ENCODE measurements at places on chromosomes 7 and 10. TPM values are rescaled to one million over a fixed set of nuclear protein-coding genes. Genes with fewer than 3 reads are reported as not detected.

DNA sequence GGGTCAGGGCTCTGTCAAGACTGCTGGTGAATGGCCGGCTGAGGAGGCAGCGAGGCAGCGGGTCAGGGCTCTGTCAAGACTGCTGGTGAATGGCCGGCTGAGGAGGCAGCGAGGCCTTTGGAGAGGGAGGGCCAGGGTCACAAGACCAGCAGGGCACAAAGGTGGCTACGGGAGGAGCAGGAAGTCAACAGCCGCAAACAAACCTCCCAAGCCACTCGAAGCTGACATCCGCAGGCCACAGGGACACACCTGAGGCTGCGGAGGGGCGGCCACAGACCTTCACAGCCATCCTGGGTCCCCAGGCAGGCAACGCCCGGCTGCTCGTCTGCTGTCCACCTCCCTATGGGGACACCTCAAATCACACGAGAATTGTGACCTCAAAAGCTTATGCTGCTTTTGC lies 8.9 kb upstream of the GPER1 start:
- no peak for DNase-seq

Gene AGMO
- total RNA-seq = 0.27 TPM

- DNase-seq = no peak
Measured at GRCh38 chr7:105261689-105262088, 127.0 kb downstream of the SRPK2 start.

Gene AKR1C8
- total RNA-seq = not detected

Gene CLEC2L
- total RNA-seq = not detected

DNA sequence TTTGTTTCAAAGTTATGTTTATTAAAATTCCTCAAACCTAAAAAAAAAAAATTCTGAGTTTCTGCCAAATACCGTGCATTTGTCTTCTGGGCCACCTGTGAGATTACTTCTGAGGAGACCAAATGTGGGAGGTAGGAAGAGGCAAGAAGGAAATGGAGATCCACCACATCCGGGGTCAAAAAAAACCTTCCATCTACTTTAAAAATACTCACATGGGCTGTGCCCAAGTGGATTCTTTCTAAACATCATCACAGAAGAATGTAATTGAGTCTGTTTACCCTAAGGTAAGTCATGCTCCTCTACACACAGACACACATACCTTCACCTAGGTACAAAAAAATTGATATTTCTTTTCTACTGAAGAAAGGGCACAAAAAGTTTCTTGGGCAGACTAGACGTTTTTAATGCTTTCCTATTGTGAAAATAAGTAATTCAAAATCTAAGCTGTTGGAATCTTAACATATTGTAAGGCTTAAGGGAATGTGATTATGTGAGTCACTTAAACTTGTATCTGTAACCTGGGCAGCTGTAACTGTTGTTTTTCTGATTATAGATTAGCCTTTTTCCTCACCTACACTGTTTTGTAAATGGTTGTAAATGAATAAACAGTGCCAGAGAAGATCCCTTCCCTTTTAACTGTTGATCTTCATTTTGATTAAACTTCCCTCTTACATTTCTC lies 19.1 kb upstream of the SPOCK2 start:
- no peak for DNase-seq

- no peak for DNase-seq
Measured at GRCh38 chr10:9294132-9294663, 1239.7 kb downstream of the GATA3 start.

Gene PKD2L1
- total RNA-seq = 0.09 TPM

DNA sequence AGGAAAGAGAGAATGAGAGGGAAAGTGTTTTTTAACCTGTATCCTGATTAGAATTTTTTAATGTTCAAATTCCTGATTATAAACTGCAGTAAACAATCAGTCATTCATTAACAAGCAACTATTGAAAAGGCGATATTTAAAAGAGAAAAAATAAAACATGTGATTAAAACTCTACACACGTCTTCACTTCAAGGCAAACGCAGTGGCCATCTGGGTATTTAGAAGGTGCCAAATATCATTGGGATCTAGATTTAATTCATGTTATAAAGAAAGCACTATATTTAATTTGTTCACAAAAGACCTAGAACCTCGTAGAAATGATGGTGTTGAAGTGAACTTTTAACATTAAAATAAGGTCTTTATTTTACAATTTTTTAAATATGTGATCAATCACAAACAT lies 189.4 kb upstream of the KLF14 start:
- no peak for DNase-seq

DNA sequence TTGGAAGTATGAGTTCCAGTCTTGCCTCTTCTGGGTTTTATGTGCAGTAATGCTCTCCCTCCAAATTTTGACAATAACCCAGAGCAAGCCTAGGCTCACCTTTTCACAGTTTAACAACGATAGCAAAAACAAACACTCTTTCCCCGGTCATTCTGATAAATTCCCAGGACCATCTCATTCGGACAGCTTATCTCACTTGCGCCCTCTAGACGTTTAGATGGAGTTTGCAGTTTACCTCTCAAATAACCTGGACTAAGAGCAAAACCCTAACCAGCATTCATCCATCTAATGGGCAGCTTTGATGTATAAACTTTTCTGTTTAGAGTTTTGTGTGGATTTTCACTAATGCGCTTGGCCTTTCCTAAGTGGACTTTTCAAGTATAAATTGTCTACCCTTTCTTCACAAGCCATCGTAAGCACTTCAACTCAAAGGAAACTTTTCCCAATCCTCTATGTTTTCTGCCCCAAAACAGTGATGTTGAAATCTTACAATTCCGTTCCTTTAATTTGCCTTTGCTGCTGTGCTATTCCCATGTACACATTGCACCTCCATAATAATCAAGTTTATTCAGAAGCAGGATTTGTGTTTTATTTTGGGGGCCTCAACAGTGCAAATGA lies 114.9 kb downstream of the HDAC9 start:
- no peak for DNase-seq

DNA sequence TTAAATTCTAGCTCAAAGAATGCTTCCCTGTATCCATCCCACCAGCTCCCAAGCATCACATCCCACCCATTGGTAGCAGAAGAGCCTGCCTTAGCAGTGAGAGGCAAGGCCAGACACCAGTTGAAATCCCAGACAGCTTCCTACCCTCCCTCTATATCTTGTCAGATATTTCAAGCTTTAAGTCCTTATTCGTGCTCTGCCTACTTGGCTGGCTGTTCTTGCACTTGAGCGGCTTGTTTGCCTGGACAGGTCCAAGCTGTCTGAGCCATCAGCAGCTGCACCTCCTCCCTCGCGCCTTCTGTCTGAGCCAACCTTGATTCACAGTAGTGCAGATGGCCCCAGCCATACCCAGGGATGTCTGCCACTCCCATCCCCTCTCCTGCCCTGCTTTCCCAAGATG lies 16.4 kb downstream of the LRRC4 start:
- no peak for DNase-seq

DNA sequence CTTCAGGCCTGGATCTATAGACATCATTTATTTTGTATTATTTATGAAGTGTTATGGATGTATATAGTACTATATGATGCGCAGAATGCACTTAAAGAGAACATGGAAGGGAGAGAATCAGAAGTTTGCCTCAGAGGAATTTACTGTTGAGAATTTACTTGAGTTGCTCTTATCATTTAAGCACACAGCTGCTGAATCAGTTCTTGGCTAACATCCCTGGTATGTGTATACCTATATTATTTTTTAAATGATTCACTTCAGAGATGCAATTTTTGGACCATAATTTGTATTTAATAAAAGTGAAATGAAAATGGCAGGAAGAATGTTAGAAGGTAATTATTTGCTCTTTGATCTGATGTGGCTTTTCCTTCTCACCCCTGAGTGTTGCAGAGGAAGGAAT lies 191.6 kb downstream of the BICC1 start:
- DNase-seq = no peak

DNA sequence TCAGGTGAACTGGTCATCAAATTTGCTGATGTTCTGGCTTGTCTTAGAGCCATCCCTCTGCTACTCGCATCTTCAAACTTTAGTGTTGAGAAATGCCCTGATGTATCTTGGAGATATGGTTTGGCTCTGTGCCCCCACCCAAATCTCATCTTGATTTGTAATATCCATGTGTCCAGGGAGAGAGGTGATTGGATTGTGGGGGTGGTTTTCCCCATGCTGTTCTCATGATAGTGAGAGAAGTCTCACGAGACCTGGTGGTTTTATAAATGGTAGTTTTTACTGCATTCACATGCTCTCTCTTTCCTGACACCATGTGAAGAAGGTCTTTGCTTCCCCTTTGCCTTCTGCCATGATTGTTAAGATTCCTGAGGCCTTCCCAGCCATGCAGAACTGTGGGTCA lies 74.0 kb upstream of the AFAP1L2 start:
- no peak for DNase-seq

DNA sequence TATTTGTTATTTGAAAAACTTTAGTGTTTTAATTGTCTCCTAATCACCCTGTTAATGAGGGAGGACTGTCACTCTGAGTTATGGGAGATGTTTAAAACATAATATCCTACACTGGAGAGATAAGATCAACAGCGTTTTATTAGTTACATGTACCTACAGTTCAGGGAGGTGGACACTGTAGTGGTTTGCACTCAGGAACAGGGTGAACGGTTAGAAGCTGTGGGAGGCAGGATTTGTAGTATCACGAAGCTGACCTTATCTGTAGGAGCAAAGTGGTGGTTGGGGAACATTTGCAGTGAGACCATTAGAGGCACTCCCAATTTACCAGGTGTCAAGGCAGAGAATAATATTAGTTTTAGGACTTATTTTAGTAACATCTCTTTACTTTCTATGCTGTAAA lies 193.3 kb upstream of the KCND2 start:
- no peak for DNase-seq

- DNase-seq = peak; percentile 32
Measured at GRCh38 chr7:4556868-4557793, 125.0 kb upstream of the FOXK1 start.

- no peak for DNase-seq
Measured at GRCh38 chr7:93039786-93040185, 78.0 kb downstream of the SAMD9 start.

DNA sequence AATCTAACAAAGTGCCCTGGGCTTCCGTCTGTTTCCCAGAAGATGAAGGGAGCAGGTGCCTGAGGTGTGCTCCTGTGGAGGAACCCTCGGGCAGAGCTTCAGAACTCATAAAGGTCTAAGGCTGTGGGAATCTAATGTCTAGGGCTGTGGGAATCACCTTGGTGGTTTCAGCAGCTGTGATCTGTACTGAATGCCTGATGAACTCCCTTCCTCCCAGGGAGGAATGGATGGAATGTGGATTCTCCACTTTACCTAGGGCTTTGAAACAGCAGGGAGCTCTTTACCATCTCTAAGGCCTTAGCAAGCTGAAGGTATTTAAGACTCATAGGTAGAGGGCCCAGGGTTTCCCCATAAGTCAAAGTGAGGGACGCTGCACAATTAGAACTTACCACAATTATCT lies 36.0 kb upstream of the SEMA3E start:
- DNase-seq = no peak

GRCh38 chr7:138999414-138999813 lies 18.2 kb upstream of the KIAA1549 start:
- no peak for DNase-seq

Gene ANXA8
- total RNA-seq = 13.9 TPM

Gene FAM25C
- not detected for total RNA-seq

DNA sequence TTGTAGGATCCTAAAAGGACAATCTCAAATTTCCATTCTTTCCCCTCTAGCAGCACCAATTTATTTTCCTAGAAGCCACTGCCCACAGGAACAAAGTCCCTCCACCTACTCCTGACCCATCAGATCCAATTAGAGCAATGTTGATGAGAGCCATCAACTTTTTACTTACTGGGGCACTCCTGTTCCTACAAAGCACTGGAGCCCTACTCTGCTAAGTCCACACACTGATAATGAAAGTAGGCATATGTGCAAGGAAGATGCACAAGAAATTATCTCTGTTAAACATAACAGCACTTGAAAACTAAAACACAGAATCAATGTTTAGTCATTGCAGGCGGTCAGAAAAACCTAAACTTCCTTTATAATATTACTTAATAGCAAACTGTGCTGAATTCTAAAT lies 3.6 kb downstream of the HERPUD2 start:
- DNase-seq = no peak

GRCh38 chr7:102843850-102844249 lies 69.0 kb upstream of the LRRC17 start:
- DNase-seq = no peak

Gene LRIT1
- total RNA-seq = not detected

Gene CRYGN
- not detected for total RNA-seq

Gene GPR26
- total RNA-seq = 0.23 TPM

Gene H2BK1
- total RNA-seq = not detected

Gene SEC61G
- 473 TPM for total RNA-seq

Gene HYAL4
- not detected for total RNA-seq

Gene LIPF
- not detected for total RNA-seq

Gene ARMC3
- 5.0 TPM for total RNA-seq

GRCh38 chr10:17644485-17644943 lies 563 bp downstream of the STAM start:
- DNase-seq = no peak

DNA sequence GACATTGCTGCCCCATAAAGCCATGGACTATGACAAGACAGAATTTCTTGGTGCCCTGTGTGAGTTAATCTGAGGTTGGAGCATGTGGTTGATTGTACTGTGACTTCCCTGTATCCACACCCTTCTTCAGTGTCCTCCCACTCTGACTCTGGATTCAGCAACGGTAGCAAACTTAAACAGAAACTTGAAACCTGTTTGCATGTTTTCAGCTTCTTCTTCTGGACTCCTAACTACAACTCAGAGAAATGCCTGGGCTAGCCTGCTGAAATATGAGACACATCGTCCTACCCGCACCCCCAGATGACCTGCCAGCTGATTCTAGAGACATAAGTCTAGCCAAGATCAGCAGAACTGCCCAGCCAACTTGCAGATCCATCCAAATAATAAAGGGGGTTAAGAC lies 78.4 kb downstream of the IPMK start:
- peak; percentile 26 for DNase-seq

DNA sequence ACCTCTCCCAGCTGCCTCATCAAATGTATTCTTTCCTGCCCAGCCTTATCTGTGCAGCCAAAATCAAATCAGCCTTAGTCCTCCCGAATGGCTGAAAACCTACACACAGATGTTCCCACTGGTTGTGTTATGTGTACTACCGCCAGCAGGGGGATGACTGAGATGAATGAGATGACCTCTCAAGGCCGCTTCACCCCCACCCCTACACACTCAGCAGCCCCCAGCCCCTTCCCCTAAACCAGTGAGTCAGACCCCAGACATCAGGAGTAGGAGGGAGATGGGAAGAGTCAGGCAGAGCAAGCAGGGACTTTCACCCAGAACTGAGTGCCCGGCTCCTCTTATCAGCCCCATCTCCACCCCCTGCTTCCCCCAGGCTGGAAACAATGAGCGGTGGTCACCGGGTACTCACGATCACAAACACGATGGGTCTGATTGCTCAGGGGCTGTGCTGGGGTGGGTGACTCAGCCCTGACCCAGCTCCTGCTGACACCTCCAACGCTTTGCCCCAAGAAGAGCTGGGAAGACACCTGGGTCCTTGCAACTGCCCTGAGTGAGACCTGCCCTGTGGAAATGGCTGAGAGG lies 6.5 kb upstream of the C10orf105 start:
- DNase-seq = no peak

GRCh38 chr10:91587710-91588638 lies 44.9 kb downstream of the PPP1R3C start:
- no peak for DNase-seq

Gene FLNC
- 104 TPM for total RNA-seq

DNA sequence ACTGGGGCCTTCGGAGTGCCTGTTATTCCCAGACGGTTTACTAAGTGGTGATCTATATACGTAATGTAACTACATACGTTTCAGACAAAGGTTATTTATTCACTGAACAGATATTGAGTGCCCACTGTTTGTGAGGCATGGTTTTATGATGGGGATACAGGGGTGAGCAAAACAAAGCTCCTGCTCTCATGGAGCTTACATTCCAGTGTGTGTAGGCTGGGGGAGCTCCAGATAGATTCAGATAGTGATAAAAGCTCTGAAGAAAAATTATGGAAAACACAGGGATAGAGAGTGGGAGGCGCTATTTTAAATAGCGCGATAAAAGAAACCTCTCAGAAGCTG lies 466 bp upstream of the DNAJB12 start:
- DNase-seq = no peak
